ENCODE measurements at places on chromosomes 4 and X.

GRCh38 chr4:174742561-174742960, 86.5 kb downstream of the GLRA3 start:
- no peak for DNase-seq

- no peak for DNase-seq
These were observed 12.4 kb upstream of the CXXC4 start for GRCh38 chr4:104507112-104507511.

DNA sequence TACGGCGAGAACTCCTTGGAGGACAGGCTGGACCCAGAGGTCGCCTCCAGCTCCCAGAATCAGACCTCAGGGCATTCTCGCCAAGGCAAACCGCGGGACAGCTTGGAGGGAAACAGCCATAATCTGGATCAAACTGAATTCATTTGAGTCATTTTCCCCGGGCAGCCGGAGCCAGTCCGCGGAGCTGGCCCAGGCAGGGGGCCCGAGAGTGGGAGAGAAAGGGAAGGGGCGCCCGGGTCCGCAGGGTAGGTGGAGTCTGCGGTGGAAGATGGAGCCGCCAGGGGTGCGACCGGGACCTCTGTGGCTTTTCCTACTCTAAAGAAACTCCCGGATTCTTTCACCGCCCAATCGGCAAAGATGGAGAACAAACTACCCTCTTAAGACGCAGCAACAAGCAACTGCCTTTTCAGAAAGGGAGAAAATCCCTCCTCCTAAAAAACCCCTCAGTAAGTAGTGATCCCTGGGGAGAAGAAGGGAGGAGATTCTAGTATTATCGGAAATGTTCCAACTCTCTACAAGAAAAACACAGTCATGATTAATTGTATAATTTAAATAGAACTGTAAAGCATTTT, 5.2 kb downstream of the NKX3-2 start:
- no peak for DNase-seq

- no peak for DNase-seq
These were observed 28.9 kb upstream of the APELA start for GRCh38 chr4:164847967-164848649.

GRCh38 chr4:85805891-85806290, 330.9 kb downstream of the ARHGAP24 start:
- DNase-seq, result no peak

DNA sequence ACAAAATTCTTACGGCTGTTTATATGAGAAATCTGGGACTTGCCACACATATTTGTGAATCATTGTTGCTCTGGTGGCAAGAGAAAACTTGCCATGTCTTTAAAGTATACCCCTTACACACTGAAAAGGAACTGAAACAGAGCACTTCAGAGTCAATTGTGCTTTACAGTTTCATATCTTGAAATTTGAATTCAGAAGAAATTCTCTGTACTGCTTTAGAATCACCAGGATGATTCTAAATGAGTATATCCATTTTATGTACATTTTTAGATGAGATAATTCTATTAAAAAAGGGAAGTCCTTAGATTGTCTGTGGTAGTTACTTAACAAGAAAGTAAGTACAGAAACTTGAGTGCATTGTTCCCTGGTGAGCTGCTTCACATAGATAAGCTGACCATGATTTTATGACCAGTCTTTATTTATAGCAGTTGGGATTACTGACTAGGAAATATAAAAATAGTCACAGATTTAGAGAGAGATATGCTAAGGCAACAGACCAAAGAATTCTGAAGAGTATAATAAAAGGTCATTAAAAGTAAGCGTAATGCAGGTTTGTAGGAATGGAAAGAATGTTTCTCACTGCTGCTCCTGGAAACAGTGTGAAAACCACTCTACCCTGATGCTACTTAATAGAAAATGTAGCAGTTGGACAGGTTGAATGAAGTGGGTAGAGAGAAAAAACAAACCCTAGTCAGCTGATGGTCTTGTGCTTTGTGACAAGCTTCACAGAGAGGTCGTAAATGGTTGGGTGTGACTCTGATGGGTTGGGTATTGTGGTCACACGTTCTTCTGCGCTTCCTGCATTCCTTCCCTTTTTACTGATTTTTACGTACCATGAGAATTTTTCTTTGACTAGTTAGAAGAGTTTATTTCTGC, 41.0 kb downstream of the FNIP2 start:
- no peak for DNase-seq

DNA sequence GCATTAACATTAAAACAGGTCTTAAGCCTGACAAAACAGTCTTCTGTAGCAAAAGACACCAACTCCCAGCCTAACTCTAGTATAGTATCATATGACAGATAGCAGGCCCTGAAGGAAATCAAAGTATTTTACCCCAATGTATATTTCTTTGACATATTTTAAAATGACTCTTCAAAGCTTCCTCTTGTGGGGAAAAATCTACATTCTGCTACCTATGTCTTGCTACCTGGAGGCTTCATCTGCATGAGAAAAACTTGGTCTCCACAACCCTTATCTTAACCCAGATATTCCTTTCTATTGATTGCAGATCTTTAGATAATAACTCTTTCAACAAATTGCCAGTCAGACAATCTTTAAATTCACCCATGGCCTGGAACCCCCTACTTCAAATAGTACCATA, 1620.4 kb downstream of the PCDH7 start:
- DNase-seq, result no peak

- DNase-seq, result no peak
These were observed 421.8 kb downstream of the GBA3 start for GRCh38 chr4:23114538-23114937.

- DNase-seq, result no peak
These were observed 72.1 kb downstream of the IRF2 start for GRCh38 chr4:184402239-184402638.

DNA sequence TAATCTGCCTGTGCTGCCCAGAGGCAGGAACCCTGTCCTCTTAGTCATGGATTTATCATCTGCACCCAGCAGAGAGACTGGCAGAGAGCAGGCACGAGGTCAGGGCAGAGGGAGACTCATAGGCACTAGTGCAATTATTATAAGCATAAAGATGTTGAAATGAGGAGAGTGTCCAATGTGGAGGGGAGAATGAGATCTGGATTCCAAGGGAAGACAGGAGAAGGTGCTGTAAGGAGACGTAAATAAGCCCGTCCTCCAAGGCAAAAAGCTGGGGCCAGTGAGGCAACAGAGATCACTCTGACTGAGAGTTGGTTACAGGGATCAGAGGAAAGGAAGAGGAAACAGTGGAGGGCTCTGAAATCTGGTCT, 406.2 kb downstream of the MAPK10 start:
- DNase-seq, result no peak

DNA sequence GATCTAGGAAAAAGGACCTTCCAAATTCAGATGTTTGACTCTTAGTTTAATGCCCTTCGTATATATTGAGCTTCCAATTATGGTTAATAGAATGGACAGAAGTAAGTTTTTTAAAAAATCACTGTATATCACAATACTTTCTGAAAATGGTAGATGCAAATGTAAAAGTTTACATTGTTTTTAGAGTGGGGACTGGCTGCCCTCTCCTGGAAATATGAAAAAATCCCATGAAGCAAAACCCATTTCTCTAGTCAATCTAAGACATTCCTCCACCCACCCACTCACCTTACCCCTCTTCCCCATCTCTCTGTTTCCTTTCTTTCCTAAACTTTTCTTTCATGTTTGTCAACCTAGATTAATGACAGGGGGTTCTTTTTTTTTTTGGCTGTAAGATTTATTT, 134.5 kb downstream of the ARHGAP6 start:
- no peak for DNase-seq

DNA sequence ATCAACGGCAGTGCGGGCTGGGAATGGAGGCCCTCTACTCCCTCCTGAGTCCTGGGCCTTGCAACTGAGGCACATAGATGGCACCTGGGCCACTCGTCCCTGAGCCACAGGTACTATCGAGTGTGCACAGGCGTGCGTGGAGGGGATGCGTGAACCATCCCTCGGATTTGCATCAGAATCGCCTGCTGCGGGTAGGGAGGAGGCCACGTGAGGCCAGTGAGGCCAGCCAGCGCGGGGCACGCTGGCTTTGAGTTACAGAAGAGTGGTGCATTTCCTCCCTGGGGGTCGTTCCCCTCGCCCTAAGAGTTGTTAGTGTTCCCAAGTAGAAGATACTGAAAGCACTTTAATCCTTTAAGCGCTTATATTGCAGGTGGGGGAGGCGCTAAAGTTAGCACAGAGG, 10.6 kb downstream of the ZFP92 start:
- no peak for DNase-seq

GRCh38 chr4:21753084-21753760, 195.3 kb downstream of the KCNIP4 start:
- DNase-seq, result no peak

- no peak for DNase-seq
These were observed 128.5 kb upstream of the GRID2 start for GRCh38 chr4:92175250-92175649.

GRCh38 chrX:147912093-147912801, 528 bp downstream of the FMR1 start:
- no peak for DNase-seq

GRCh38 chr4:3476341-3476747, 13.2 kb downstream of the DOK7 start:
- no peak for DNase-seq

DNA sequence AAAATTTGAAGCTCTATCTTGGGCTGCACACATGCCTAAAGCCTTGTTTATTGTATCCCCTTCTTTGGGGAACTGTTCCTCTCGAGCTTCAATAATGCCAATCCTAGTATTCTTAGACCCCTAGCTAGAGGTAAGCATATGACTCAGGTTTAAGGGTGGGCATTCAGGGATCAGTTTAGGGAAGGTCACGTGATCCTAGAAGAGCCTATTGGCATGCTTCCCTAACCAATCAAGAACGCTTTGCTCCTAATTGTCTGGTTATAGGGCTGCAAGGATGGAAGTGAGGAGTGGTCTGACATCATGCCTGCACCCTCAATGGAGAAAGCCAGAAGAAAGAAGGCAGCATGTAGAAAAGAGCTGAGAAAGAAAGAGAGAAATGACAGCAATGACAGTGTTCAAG, 46.9 kb downstream of the TLR10 start:
- no peak for DNase-seq

DNA sequence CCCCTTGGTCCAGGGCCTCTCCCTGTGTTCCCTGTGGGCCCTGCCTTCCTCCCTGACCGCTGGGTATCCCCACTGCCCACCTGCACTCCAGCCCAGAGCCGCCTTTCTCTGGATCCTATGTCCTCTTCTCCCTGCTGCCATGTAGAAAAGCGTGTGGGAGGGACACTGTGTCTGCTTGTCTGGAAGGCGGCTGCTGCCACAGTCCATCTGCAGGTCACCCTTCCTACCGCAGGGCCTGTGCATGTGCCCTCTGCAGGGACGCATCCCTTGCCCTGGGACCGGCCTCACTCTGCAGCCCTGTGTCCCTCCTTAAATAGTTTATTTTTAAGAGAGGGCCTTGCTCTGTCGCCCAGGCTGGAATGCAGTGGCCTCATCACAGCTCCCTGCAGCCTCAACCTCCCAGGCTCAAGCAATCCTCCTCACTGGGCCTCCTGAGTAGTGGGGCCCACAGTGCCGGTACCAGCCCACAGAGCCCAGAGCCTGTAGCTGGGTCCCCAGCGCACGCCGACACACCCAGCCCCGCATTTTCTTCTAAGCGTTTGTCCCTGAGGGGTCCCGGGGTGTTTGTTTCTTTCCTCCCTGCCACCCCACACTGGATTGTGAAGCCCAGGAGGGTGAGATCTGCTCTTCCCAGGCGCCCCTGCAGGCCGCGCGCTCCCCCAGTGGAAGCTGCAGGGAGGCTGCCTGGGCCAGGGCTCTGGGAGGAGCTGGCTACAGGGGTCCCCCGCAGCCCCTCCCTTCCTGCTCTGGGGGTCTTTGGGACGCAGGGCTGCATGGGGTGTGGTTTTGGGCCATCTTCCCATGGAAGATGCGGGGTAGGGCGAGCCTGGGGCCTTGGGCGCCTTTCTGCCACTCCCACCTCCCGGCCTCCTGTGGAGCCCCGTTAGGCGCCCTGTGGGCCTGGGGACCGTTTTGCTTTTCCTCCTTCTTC, 12.8 kb upstream of the NAT8L start:
- no peak for DNase-seq

Data from activated CD4-positive, alpha-beta T cell treated with anti-CD3 and anti-CD28 coated beads, Interleukin-2, amount 50 U/mL, for 1 hour (primary cell).